ENCODE measurements at places on chromosomes 1 and 21. TPM values are rescaled to one million over a fixed set of nuclear protein-coding genes. Genes with fewer than 3 reads are reported as not detected.

GRCh38 chr1:98147280-98147679, 226.4 kb upstream of the DPYD start:
- H3K4me1 ChIP-seq = no peaks in the 10 kb centered on the region
- no peaks in the 10 kb centered on the region for H3K27me3 ChIP-seq
- H3K36me3 ChIP-seq = no peaks in the 10 kb centered on the region
- no peak overlapping the region for H3K4me3 ChIP-seq
- DNase-seq = no peak
- H3K27ac ChIP-seq = no peak overlapping the region

DNA sequence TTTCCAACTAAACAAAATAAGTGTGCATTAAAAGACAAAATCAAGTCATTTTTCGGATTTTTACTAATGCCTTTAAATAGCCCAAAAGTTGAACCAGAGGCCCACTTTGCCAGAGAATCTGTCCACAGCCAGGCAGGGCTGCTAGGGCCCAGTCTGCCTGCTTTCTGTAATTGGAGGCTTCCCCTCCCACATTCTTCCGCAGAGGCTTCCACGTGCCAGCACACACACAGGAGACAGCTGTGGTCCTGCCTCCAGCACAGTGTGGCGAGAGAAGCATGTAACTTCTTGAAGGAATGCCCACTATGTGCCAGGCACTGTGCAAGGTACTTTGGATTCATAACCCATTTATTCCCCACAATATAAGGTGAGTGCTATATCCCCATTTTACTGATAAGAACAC, 11.3 kb upstream of the PDZK1IP1 start:
- H3K36me3 ChIP-seq = no peaks in the 10 kb centered on the region
- H3K27me3 ChIP-seq = peaks cover 29% of the 10 kb centered on the region
- H3K4me3 ChIP-seq = no peak overlapping the region
- H3K27ac ChIP-seq = no peak overlapping the region
- DNase-seq = no peak
- peaks cover 4% of the 10 kb centered on the region for H3K4me1 ChIP-seq

DNA sequence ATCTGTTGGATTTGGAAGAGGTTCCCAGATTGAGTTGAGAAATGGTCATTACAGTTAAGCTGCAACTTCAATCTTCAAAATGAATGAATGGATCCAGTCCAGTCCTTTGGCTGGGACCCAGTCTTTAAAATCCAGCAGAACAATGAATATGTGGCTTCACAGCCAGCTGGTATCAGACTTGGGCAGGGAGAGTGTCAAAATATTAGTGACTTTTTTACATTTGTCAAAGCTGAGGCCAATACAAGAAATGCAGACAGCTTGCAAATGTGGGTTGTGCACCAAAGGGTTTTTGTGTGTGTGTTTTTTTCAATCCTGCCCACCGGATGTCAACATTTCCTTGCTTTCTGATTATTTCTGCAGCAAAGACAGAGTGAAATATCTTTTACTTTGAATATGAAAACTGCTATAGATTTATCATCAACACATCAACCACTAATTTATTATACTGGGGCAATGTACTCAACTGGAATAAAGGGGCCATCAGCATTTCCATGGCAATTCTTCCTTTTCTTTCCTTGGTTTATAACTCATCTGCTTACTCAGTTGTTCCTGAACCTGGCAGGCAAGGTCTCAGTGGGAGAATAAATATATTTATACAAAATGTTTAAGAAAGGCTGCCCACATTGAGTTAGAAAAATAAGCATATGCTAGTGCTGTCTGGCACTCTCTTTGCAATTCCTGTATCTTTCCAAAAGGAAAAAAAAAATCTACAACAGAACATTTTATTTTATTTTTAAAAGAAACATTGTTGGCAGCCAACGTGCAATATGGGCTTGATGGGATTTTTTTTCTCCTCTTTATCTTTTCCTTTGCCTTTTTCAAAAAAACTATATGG, 491.6 kb upstream of the C1orf87 start:
- no peaks in the 10 kb centered on the region for H3K27me3 ChIP-seq
- no peak overlapping the region for H3K27ac ChIP-seq
- no peak for DNase-seq
- H3K36me3 ChIP-seq = no peaks in the 10 kb centered on the region
- no peak overlapping the region for H3K4me3 ChIP-seq

The SPATA45 gene
- not detected for total RNA-seq
